ENCODE measurements at places on chromosomes 6 and 20.

- DNase-seq, result no peak
These were observed 46.1 kb downstream of the TBX18 start for GRCh38 chr6:84718038-84718955.

GRCh38 chr6:113031591-113032238 is 684.6 kb downstream of the RFPL4B start:
- DNase-seq, result no peak

- DNase-seq, result no peak
These were observed 181.4 kb upstream of the UFL1 start for GRCh38 chr6:96340164-96340563.

GRCh38 chr6:73104921-73105320 is 120.4 kb downstream of the KHDC1L start:
- no peak for DNase-seq

- DNase-seq, result no peak
These were observed at the start of gene MPIG6B for GRCh38 chr6:31723245-31723979. TSS of gene MPIG6B (plus strand) at chr6:31723373. CDS start at chr6:31723384, 11 bp downstream.

GRCh38 chr6:90229331-90230010 is 67.2 kb downstream of the BACH2 start:
- no peak for DNase-seq

DNA sequence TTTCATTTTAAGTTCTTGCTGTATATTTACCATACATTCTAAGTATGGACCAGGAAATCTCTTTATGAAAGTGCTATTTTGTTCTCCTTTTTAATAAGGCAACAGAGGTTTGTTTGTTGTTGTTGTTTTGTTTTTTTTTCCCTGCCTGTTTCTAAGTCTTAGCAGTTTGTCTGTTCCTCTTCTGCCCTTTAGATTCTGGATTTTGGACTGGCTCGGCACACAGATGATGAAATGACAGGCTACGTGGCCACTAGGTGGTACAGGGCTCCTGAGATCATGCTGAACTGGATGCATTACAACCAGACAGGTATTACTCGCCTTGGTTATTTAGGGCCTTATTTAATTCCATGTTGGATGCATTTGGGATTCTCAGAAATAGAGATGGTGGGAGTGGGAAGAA is 48.0 kb downstream of the MAPK14 start:
- no peak for DNase-seq

All from activated T-cell treated with anti-CD3 and anti-CD28 coated beads, Interleukin-2, amount 50 U/mL, for 24 hours (primary cell).